SJSA1 (cell line): ENCODE measurements at places on chromosomes 2 and 18. TPM values are rescaled to one million over a fixed set of nuclear protein-coding genes. Genes with fewer than 3 reads are reported as not detected.

Gene FAM237A
- not detected in 2 replicates for total RNA-seq

GRCh38 chr18:23662309-23663263 is at the start of gene ANKRD29:
Gene ANKRD29, minus strand, starts transcription at chr18:23662911. Its CDS starts 181 bp downstream, at chr18:23662730.
- peak; percentile 44 for DNase-seq

- no peak for DNase-seq
Measured at GRCh38 chr2:30270166-30270565, 38.8 kb downstream of the LBH start.

DNA sequence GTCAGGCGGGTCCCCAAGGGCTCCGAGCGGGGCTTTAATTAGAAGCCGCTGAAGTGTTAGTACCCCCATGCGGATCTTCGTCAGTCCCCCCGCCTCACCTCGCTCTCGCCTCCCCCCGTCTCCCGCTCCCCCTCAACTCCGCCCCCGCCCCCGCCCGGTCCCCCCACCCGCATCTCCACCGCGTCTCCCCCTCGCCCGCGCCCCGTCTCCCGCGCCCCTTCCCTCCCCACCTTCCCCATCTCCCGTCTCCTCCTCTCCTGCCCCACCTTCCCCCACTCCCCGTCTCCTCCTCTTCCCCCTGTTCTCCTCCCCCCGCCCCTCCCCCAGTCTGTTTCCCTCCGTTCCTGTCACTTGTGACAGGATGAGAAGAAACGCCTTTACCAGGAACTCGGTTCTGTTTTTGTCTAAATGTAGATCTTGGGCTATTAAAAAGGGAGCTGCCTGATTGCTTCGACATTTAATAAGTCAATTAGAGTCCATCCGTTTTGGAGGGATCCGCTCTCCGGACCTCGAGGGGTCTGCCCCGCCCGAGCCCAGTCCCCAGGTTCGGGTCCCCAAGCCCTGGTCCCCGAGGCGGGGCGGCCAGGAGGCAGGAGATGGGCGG is 969 bp upstream of the ALKAL2 start:
- no peak for DNase-seq

Gene C1QL2
- not detected in 2 replicates for total RNA-seq

GRCh38 chr2:174711206-174711605 is 53.1 kb downstream of the CHRNA1 start:
- no peak for DNase-seq

Gene FKBP1B
- total RNA-seq, result 15.1 and 18.2 TPM in 2 replicates

DNA sequence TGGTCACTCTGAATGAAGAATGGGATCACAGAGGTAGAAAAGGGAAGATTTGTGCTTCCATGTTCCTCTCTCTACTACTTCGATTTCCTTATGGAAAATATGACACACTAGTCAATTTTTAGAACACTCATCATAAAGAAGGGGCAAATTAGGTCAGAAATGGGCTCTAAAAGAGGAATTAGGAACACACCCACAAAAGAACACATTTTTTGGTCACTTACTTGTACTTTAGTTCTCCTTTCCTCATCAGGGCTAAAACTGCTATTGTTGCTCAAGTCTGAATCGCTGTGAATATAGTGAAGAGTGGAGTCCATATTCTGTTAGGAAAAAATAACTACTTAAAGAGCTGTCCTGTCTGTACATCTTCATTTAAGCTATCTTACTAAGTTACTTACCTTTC is 52.6 kb downstream of the PPP4R1 start:
- DNase-seq, result no peak

Gene ARHGAP15
- not detected in 2 replicates for total RNA-seq

DNA sequence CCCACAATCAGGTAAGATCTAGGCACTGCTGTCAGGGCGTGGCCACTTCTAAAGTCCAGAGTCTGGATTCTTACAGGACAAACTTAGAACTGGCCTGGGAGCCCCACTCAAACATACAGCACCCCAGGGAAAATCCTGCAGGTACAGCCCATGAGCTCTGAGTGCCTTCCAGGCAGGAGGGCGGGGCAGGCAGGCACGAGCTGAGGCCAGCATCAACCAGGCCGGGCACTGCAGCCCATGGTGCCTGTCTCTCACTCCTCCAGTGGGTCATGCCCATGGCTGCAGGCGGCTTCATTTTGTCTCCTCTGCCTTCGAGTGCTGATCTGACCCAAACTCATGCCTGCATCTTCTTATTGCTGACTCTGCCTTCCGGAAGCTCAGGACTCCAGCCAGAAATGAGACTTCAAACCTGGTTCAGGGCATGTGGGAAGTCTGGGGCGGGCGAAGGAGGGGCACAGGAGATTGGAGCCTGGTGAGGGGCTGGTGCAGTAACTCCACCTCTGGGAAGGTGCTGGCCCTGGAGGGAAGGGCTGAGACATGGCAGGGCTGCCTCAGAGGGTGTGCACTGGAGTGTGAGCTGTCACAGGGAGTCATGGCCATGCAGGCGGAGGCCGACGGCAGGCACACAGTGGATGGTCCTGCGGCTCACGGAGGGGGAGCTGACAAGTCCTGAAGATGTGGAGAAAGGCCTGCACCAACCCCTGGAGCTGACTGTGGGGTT is 40.5 kb downstream of the HS6ST1 start:
- DNase-seq, result no peak

Gene GALR1
- total RNA-seq, result not detected in 2 replicates

- DNase-seq, result no peak
Measured at GRCh38 chr2:180559771-180560170, 420.6 kb upstream of the UBE2E3 start.

Gene GKN2
- total RNA-seq, result not detected in 2 replicates

GRCh38 chr2:240507060-240507777 is 50.6 kb downstream of the ANKMY1 start:
- peak; percentile 41 for DNase-seq

GRCh38 chr2:46131-46470 is 204 bp downstream of the FAM110C start:
- DNase-seq, result no peak

DNA sequence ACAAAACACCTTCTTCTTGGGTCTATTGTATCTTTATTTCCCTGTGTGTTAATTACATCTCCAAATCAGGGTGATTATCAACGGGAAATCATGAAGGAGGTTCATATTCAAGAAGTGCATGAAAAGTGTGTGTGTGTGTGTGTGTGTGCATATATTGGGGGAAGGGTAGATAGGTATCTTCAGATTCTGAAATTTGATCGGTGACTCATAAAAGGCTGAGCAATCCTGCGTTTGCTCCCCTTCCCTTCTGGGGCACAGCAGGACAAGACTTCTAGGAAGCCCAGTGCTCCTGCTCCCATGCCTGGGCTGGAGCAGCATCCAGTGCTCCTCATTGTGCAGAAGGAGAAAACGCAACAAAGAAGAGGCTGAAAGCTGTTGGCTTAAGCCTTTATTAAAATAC is 25.8 kb downstream of the MC5R start:
- no peak for DNase-seq

Gene ASTL
- total RNA-seq, result not detected in 2 replicates

- DNase-seq, result no peak
Measured at GRCh38 chr2:203650860-203651613, 55.4 kb upstream of the CD28 start.

Gene CRYGD
- not detected in 2 replicates for total RNA-seq

Gene DYNAP
- total RNA-seq, result not detected in 2 replicates
